Osteoblast (primary cell): ENCODE measurements at places on chromosomes 1 and 21. TPM values are rescaled to one million over a fixed set of nuclear protein-coding genes. Genes with fewer than 3 reads are reported as not detected.

- no peak for DNase-seq
Measured at GRCh38 chr1:4269330-4269729, 369.3 kb upstream of the C1orf174 start.

- DNase-seq: no peak
Measured at GRCh38 chr1:181926697-181927096, 134.8 kb downstream of the ZNF648 start.

GRCh38 chr21:41958886-41959563 lies 5.2 kb upstream of the C2CD2 start:
- peak; percentile 92 for DNase-seq

GRCh38 chr1:213584272-213584671 lies 403.5 kb upstream of the PROX1 start:
- no peak for DNase-seq

DNA sequence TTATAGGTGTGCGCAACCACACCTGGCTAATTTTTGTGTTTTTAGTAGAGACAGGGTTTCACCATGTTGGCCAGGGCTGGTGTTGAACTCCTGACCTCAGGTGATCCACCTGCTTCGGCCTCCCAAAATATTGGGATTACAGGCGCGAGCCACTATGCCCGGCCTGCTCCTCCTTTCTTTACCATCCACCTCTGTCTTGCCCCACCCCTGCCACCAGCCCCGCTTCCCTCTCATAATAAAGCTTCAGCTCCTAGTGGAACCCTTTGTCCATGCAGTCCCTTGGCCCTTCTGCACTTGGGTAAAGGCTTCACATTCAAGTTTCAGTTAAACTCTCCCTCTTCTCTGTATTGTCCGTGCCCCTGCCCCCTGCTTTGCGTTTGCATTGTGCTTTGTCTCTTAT lies 120.1 kb downstream of the CAMTA1 start:
- no peak for DNase-seq

DNA sequence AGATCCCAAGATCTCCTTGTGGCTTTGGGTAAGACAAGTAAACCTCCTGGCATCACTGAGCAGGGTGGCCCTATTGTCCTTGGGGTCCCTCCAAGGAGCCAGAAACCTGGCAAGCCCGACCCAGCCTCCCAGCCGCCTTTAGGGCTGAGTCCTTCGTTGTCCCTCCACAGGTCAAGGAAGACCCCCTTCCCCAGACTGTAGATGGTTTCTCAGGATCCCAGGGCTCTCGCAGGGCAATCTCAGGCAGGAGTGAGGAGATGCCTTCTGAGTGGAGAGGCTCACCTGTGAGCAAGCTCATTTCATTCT lies 71.6 kb upstream of the CSF3R start:
- DNase-seq: no peak

DNA sequence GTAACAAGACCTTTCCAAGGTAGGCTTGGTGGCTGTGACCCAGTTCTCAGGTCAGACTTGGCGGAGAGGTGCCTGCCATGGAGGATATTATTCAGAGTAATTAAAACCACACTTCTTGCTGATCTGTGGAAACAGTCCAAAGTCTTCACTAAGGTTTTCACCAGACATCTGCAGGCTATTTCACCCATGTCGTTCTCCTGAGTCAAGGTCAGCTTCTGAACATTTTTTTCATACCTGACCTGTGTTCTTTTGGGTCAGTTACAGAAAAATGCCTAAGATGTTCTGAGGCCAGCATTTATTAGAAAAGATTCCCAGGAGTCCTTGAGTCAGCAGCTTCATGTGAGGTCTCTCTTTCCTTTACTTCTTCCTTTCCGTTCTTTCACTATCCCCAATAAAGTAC lies 54.9 kb downstream of the RGL1 start:
- DNase-seq: no peak

- DNase-seq: no peak
Measured at GRCh38 chr1:201778279-201779065, 50.5 kb upstream of the IPO9 start.

DNA sequence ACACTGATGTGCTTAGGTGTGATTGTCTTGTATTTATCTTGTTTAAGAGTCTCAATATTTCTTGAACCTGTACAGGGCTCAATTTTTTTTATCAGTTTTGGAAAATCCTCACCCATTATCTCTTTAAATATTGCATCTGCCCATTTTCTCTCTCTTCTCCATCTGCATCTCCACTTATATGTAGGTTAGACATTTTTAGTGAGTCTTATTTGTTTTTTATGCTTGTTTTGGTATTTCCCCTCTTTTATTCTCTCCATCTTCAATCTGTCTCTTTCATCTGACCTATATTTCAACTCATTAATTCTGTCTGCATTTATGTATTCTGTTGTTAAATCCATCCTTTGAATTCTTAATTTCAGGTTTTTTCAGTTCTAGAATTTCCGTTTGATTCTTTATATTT lies 32.9 kb upstream of the SHCBP1L start:
- DNase-seq: no peak

- DNase-seq: no peak
Measured at GRCh38 chr1:70836456-70836855, 211.2 kb downstream of the PTGER3 start.

DNA sequence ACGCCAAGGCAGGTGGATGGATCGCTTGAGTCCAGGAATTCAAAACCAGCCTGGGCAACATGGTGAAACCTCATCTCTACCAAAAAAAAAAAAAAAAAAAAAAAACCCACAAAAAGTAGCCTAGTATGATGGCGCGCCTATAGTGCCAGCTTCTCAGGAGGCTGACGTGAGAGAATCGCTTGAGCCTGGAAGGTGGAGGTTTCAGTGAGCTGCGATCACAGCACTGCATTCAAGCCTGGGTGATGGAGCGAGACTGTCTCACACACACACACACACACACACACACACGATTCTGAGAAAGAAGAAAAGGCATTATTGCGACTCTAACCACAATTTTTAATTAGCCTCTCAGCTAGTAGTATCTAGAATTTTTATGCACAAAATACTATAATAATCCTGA lies 86.5 kb downstream of the RASAL2 start:
- no peak for DNase-seq

- DNase-seq: no peak
Measured at GRCh38 chr1:217342105-217342504, 288.8 kb downstream of the GPATCH2 start.

GRCh38 chr1:202848191-202848542 lies 37.4 kb downstream of the PCAT6 start:
- no peak for DNase-seq

- no peak for DNase-seq
Measured at GRCh38 chr1:220943319-220943996, 64.2 kb downstream of the HLX start.

- peak; percentile 91 for DNase-seq
Measured at GRCh38 chr1:41670217-41670957, 185.9 kb upstream of the EDN2 start.

DNA sequence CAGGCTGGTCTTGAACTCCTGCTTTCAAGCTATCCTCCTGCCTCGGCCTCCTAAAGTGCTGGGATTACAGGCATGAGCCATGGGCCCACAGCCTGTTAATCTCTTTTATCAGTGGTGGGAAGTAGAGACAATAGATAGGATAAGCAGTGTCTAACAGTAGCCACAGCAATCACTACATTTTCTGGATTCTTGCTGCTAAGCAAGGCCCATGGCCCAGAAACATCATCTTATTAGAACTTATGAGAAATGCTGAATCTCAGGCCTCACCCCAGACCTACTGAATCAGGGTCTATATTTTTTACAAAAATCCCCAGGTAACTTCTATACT lies 29.7 kb downstream of the IGFN1 start:
- DNase-seq: no peak

The PIK3C2B gene
- 0.36 and 2.1 TPM in 2 replicates for total RNA-seq

The C1QC gene
- 2.2 TPM in 1 of 2 replicates, not detected in the other for total RNA-seq

The C1orf53 gene
- total RNA-seq: 6.5 and 9.7 TPM in 2 replicates

The FMN2 gene
- 9.7 and 11.2 TPM in 2 replicates for total RNA-seq

The EPRS1 gene
- total RNA-seq: 203 and 218 TPM in 2 replicates

The SH3BGR gene
- 1.4 and 2.1 TPM in 2 replicates for total RNA-seq

The PTGS2 gene
- total RNA-seq: 3.3 and 3.8 TPM in 2 replicates

The OPRD1 gene
- not detected in 2 replicates for total RNA-seq
